ENCODE measurements at places on chromosomes 6 and 20. TPM values are rescaled to one million over a fixed set of nuclear protein-coding genes. Genes with fewer than 3 reads are reported as not detected.

Gene TTLL9
- polyA plus RNA-seq = 1.9 TPM

Gene FOXA2
- 10.0 TPM for polyA plus RNA-seq

Gene C6orf132
- polyA plus RNA-seq = 26.1 TPM

Gene CLPSL1
- polyA plus RNA-seq = not detected

Gene RSPH9
- 3.8 TPM for polyA plus RNA-seq

Gene TNFRSF6B
- polyA plus RNA-seq = 45.5 TPM

Gene APOBEC2
- polyA plus RNA-seq = 0.40 TPM

Gene ZNF133
- 7.8 TPM for polyA plus RNA-seq

Gene EPPIN
- polyA plus RNA-seq = 0.53 TPM

Gene ME1
- 10.8 TPM for polyA plus RNA-seq

Gene TINAG
- not detected for polyA plus RNA-seq

Gene OR2J3
- not detected for polyA plus RNA-seq

Gene CAGE1
- polyA plus RNA-seq = not detected

Gene LYRM4
- 23.2 TPM for polyA plus RNA-seq

Gene DDR1
- 72.4 TPM for polyA plus RNA-seq

Gene ZNF341
- 4.3 TPM for polyA plus RNA-seq

Gene GLP1R
- polyA plus RNA-seq = 0.07 TPM

Gene SIRPD
- polyA plus RNA-seq = 0.75 TPM

Gene KIF6
- 1.9 TPM for polyA plus RNA-seq

Gene MYB
- 1.7 TPM for polyA plus RNA-seq

Gene KCNB1
- 0.24 TPM for polyA plus RNA-seq

Gene KIF13A
- 17.2 TPM for polyA plus RNA-seq

Gene HLA-DMA
- polyA plus RNA-seq = 106 TPM

Gene SLC12A5
- polyA plus RNA-seq = not detected

Gene NCR2
- not detected for polyA plus RNA-seq

Gene ZNF391
- polyA plus RNA-seq = 1.7 TPM

Gene USP49
- polyA plus RNA-seq = 1.8 TPM

Gene FAM217A
- polyA plus RNA-seq = not detected

Gene UNC93A
- not detected for polyA plus RNA-seq

Gene BPIFA1
- polyA plus RNA-seq = 13.2 TPM

Gene HMGCLL1
- polyA plus RNA-seq = 0.51 TPM

Gene LGSN
- polyA plus RNA-seq = 0.29 TPM

Gene RPP21
- polyA plus RNA-seq = 60.1 TPM

Gene FRK
- polyA plus RNA-seq = 1.4 TPM

Gene GCNT2
- polyA plus RNA-seq = 9.9 TPM

Gene TFAP2A
- 0.55 TPM for polyA plus RNA-seq

Gene ELOVL2
- 0.16 TPM for polyA plus RNA-seq

Gene LHFPL5
- polyA plus RNA-seq = not detected

Gene FOXF2
- 11.4 TPM for polyA plus RNA-seq

Gene MACROD2
- polyA plus RNA-seq = 20.4 TPM

Gene KCNS1
- polyA plus RNA-seq = 0.45 TPM

Gene SLC26A8
- polyA plus RNA-seq = 0.20 TPM

Gene GPX5
- polyA plus RNA-seq = not detected

Gene FAM83C
- polyA plus RNA-seq = not detected

Gene MROH8
- 0.84 TPM for polyA plus RNA-seq

Gene VSTM2L
- 24.8 TPM for polyA plus RNA-seq

Gene MICB
- polyA plus RNA-seq = 3.8 TPM

Gene MARCKS
- polyA plus RNA-seq = 67.4 TPM

Gene AFDN
- 47.6 TPM for polyA plus RNA-seq

Gene SLC25A27
- 2.9 TPM for polyA plus RNA-seq

Gene BTN1A1
- 0.06 TPM for polyA plus RNA-seq

Gene MMP24
- 4.1 TPM for polyA plus RNA-seq

Gene EYS
- 0.07 TPM for polyA plus RNA-seq

Gene ADGRF4
- 0.16 TPM for polyA plus RNA-seq

Gene GPR6
- not detected for polyA plus RNA-seq

Gene SALL4
- polyA plus RNA-seq = 0.06 TPM

Gene GJA10
- not detected for polyA plus RNA-seq
